Choroid plexus epithelial cell (primary cell): ENCODE measurements at places on chromosomes 13 and 19.
A peak's percentile ranks its signal among the peaks of the same experiment; 100 is the strongest.

DNA sequence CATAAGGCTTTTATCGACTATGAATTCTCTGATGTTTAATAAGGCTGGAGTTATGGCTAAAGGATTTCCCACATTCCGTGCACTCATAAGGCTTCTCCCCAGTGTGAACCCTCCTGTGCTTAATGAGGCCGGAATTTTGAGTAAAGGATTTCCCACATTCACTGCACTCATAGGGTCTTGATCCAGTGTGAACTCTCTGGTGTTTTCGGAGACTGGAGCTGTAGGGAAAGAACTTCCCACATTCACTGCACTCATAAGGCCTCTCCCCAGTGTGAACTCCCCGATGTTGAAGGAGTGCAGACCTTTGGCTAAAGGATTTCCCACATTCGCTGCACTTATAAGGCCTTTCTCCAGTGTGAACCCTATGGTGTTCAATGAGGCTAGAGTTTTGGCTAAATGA, 7.4 kb downstream of the ZNF154 start:
- DNase-seq: no peak

DNA sequence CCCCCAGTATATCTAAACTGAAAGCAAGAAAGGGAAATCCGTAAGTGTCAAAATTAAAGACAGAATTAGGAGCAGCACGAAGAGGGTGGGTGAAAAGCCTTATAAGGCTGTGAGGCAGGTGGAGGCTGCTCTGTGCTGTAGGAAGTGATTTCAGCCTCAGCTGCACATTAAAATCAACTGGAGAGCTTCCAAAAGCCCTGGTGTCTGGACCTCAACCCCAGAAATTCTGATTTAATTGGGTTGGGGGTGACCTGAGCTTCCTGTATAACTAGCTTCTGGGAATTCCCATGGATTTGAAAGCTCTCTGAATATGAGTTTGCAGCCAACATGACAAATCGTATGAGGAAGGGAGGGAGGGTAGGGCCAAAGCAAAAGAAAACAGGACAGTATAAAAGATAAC, 242.4 kb upstream of the TMTC4 start:
- no peak for DNase-seq

DNA sequence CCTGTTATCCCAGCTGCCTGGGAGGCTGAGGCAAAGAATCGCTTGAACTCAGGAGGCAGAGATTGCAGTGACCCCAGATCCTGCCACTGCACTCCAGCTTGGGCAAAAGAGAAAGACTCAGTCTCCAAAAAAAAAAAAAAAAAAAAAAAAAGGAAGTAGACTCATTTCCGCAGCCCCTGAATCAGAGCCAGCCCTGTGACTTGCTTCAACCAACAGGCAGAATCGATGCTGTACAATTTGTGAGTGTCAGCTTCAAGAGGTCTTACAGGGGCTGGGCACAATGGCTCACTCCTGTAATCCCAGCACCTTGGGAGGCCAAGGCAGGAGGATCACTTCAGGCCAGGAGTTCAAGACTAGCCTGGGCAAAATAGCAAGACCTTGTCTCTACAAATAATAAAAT, 12.8 kb downstream of the ANKRD27 start:
- peak; percentile 69 for DNase-seq

DNA sequence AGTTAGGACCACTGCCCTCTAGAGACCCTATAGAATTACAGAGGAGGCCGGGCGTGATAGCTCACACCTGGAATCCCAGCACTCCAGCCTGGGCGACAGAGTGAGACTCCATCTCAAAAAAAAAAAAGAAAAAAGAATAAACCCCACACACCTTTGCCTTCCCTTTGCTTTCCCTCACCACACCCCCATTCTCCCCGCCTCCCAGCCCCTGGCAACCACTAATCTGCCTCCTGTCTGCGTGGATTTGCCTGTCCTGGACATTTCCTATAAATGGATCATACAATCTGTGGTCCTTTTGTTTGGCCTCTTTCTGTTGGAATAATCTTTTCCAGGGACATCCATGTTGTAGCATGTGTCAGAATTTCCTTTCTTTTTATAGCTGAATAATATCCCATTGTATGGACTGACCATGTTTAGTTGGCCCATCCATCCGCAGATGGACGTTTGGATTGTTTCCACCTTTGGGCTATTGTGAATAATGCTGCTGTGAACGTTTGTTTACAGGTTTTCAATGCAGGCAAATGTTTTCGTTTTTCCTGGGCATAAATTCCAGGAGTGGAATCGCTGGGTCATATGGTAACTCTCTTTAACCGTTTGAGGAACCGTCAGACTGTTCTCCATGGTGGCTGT, 15.3 kb downstream of the NACC1 start:
- no peak for DNase-seq

DNA sequence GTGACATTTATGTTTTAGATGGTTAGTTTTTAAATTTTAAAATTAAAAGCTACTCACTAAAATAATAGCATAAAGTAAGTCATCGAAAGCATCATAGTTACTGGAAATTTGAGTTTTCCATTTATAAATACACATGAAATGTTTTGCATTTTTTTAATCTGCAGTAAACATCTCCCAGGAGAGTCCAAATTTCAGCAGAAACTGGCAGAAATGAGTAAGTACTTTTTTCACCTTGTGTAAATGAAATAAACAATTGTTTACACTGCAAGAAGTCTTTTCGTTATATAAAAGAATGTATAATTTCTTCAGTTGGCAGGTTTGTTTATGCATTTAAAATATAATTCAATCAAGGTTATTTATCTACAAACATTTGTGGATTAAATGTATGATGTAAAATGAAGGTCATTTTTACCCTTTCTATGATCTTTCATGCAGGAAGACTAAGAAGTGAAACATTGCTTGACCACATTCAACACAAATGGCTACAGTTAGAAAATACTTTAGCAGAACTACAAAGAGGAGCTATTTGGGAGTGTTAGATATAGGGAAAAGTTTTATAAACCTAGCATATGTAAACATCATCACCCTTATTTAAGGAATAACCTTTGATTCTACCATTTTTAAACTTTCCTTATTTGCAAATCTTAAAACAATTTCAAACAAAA, 55.6 kb downstream of the RCBTB2 start:
- DNase-seq: no peak

GRCh38 chr19:14023404-14024235, 4.3 kb upstream of the RLN3 start:
- peak; percentile 73 for DNase-seq

DNA sequence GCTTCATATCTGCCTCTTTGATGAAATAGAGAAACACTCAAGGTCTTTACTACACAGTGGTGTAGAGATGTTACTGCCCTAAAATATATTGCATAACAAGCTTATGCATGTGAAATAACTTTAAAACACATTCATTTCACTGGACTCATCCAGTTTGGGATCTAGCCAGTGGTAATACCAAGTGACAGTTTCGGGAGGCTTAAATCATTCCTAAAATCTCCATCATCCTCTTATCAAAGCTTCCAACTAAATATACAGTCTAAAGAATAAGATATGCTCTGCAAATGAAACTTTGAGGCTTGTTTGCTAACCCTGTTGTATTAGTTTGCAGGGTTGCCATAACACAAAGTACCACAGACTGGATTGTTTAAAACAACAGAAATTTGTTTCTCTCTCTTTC, 52.8 kb downstream of the THSD1 start:
- DNase-seq: peak; percentile 39
